Activated naive CD8-positive, alpha-beta T cell treated with anti-CD3 and anti-CD28 coated beads, Interleukin-2, amount 50 U/mL, for 16 hours (primary cell): ENCODE measurements at places on chromosomes 1 and 21.

GRCh38 chr1:184755226-184756065, 788 bp upstream of the EDEM3 start:
- DNase-seq: no peak

GRCh38 chr1:51840743-51841461, 37.6 kb downstream of the NRDC start:
- no peak for DNase-seq

DNA sequence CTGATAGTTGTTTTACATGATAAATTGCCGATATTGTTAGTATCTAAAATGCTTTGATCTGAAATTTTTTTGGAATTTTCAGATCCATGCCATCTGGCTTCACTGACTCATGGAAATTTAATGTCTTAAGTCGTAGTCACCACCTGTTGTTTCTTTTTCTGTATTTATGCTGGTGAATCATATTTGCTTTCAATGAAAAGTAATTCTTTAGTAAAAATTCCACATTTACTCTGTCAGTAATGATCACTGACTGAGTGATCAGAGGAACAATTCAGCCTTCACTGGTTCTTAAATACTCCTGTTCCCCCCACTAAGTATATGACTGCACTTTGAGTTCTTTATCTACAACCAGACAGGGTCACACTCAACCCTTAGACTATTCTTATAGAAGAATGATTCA, 185.6 kb upstream of the NRIP1 start:
- DNase-seq: no peak

DNA sequence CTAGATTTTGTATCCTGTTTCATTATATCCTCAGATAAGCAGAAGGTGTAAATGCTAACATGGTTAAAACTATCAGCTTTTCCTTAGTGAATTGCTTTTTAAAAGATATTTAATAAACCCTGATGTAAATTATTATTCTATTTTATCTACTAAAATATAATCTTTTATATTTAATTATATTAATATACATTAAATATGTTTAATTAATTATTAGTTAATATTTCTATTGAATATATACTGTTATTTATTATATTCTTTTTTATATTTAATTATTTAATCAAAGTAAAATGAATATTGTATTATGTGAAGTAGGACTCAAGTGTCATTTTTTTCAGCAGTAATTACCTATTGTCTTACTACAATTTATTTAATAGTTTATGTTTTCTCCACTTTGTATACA, 179.7 kb upstream of the ADGRL4 start:
- no peak for DNase-seq

DNA sequence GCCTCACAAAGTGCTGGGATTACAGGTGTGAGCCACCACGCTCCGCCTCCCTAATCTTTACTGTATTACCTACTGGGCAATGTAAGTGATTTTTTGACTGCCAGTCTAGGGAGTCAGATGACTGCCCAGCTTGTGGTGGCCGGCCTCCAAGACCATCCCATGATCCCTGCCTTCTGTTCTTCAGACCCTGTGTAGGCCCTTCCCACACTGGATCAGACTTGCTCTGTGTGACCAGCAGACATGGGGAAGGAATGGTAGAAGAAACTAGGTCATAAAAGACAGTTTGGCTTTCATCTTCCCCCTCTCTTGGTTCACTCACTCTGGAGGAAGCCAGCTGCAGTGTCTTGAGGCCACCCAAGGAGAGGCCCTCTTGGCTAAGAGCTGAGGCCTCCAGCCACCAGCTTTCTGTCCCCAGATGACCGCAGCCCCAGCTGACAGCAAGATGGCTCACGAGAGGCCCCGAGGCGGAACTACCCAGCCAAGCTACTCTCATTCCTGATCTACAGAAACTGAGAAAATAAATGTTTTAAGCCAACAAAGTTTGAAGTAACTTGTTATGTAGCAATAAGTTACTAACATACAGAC, 14.5 kb upstream of the CBR3 start:
- no peak for DNase-seq

DNA sequence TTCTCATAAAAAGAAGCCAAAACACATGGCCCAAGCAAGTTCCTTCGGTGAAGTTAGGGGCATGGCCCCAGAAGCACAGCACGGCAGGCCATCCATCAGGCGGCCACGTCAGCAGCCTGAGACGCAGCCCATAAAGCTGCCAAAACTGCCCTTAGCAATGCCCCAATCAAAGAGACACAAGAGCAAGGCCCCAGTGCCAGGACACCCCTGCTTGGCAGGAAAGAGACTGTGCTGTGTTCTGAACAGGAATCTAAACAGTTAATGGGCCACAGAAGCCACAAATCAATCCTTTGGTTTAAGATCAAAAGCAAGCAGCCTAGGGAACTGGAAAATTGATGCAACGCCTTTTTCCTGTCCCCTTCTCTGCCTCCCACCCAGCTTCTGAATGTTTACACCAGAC, 497.0 kb upstream of the USP24 start:
- no peak for DNase-seq

GRCh38 chr1:111878091-111878490, 111.4 kb downstream of the KCND3 start:
- no peak for DNase-seq

DNA sequence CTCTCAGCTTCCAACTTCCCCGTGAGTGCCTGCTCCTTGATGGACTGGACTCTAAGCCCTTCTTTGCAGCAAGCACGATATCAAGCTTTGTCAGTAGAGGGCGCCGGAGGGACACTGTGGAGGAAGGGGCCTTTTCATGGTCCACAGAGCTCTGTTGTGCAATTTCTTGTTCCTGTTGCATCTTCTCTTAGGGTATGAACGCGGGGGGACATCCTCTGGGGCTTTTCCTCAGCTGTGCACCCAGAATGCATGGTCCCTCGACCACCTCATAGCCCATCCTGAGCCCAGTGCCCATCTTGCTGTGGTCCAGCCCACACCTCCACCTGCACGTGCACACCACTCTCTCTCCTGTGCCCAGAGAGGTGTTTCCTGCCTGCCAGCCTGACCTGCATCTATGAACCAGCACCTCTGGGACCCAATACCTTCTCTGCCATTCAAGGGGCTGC, 556.8 kb downstream of the PTPRU start:
- DNase-seq: no peak

- DNase-seq: no peak
These were observed 1.8 kb downstream of the VANGL2 start for GRCh38 chr1:160402001-160402795.
